Peyer's patch (tissue), 4 donors: ENCODE measurements at places on chromosomes 13 and 19. TPM values are rescaled to one million over a fixed set of nuclear protein-coding genes. Genes with fewer than 3 reads are reported as not detected.

ZNF534 gene
- total RNA-seq: not detected

GRCh38 chr13:73107481-73107880 lies 48.7 kb downstream of the KLF5 start:
- H3K27me3 ChIP-seq: no peaks in the 10 kb centered on the region
- DNase-seq: no peak
- no peak overlapping the region for H3K27ac ChIP-seq
- no peaks in the 10 kb centered on the region for H3K4me1 ChIP-seq
- no peak overlapping the region for H3K4me3 ChIP-seq

TUBA3C gene
- total RNA-seq: not detected

DNA sequence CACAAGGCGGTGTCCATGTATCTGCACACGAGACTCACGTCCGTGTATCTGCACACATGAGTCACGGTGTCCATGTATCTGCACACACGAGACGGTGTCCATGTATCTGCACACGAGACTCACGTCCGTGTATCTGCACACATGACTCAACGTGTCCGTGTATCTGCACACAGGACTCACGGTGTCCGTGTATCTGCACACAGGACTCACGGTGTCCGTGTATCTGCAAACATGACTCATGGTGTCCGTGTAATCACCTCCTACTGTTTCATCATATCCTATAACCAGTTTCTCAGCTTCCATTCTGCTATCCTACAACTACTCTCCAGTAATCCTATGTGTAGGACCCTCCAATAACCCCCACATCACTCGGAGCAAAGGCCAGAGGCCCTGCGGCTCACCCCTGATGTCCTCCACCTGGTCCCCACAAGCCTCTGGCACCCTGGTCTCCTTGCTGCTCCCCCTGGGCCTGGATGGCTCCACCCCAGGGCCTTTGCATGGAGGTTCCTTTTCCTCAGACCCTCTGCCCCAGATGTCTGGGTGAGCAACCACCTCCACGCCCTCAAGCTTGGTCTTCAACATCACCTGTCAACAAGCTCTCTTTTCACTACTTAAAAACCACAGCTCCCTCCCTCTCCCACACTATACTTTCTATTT lies 2.5 kb upstream of the TMEM255B start:
- no peaks in the 10 kb centered on the region for H3K36me3 ChIP-seq
- peaks cover 10% of the 10 kb centered on the region for H3K4me1 ChIP-seq
- no peak for DNase-seq
- H3K27me3 ChIP-seq: no peaks in the 10 kb centered on the region
- H3K4me3 ChIP-seq: no peak overlapping the region

DNA sequence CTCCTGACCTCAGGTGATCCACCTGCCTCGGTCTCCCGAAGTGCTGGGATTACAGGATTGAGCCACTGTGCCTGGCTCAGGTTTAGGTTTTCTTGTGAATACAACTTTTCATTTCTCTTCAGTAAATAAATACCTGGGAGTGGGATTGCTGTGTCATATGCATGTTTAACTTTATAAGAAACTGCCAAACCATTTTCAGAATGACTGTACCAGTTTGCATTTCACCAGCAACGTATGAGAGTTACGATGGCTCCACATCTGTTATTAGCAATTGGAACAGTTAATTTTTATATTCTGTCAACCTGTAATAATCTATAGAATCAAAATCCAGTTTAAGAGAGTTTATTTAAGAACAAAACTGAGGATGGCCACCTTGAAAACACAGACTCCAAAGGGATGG lies 52.2 kb downstream of the TEX26 start:
- DNase-seq: no peak
- no peak overlapping the region for H3K27ac ChIP-seq
- no peaks in the 10 kb centered on the region for H3K4me1 ChIP-seq
- H3K4me3 ChIP-seq: no peak overlapping the region
- no peaks in the 10 kb centered on the region for H3K36me3 ChIP-seq

- no peaks in the 10 kb centered on the region for H3K4me1 ChIP-seq
- peak; percentile 84 for DNase-seq
- H3K27me3 ChIP-seq: no peaks in the 10 kb centered on the region
- peak overlapping the region; percentile 54 for H3K4me3 ChIP-seq
- H3K36me3 ChIP-seq: no peaks in the 10 kb centered on the region
These were observed 15.5 kb upstream of the MYH14 start for GRCh38 chr19:50187937-50188336.

DNA sequence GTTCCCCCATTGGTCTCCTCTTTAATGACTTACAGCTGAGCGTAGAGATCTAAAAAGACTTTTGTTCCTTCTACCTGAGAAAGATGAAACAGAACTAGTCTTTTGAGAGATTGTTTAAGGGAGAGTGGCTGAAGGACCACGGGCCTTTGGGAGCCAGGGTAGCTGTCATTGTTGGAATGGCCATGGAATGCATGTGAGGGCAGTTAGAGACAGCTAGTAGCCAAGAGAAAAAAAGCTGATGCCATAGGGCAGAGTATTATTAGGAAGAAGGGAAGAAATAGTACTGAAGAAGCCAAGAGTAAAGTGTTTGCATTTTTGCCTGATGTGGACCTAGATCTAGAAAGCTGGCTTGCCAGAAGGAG lies 5.6 kb downstream of the ZNF507 start:
- H3K27me3 ChIP-seq: no peaks in the 10 kb centered on the region
- peaks cover 4% of the 10 kb centered on the region for H3K4me1 ChIP-seq
- peak overlapping the region; percentile 51 for H3K27ac ChIP-seq
- DNase-seq: no peak
